ENCODE measurements at places on chromosomes 1 and 21.

DNA sequence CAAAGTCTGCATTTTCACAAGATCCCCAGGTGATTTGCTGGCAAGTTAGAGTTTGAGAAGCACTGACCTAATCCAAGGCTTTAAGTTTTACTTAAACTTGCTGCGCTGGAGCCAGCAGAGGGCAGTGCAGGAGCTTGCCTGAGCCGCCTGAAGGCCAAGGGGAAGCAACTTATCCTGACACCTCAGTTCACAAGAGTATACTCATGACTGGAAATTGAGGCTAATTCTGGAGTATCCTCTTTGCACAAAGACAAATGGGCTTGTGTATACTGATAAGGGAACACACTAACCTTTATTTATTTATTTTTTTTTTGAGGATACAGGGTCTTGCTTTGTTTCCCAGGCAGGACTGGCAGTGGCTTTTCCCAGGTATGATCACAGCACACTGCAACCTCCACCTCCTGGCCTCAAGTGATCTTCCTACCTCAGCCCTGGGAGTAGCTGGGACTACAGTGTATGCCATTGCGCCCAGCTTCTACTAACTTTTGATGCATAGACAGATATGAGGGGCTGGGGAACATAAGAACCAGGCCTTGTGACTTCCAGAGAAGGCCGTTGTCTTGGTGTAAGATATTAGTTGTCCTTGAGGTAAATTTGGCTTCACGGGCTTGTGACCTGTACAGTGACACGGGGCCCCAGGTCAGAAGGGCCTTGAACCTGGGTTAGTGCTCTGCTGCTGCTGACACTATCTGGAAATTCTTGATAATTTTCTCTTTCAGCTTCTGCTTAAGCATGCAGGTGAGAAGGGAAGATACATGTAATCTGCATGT lies 29.0 kb upstream of the SLAMF1 start:
- peak; percentile 25 for DNase-seq

GRCh38 chr1:1205769-1206375 lies 520 bp downstream of the TNFRSF18 start:
- DNase-seq, result no peak

DNA sequence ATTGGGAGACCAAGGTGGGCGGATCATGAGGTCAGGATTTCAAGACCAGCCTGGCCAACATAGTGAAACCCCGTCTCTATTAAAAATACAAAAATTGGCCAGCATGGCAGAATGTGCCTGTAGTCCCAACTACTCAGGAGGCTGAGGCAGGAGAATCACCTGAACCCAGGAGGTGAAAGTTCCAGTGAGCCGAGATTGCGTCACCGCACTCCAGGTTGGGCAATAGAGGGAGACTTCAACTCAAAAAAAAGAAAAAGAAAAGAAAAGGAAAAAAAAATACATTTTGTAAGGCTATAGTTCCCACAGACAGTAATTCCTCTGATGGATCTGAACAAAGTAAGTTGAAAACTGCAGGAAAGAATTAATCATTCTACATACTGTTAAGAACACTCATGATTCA lies 48.1 kb upstream of the CD46 start:
- no peak for DNase-seq

DNA sequence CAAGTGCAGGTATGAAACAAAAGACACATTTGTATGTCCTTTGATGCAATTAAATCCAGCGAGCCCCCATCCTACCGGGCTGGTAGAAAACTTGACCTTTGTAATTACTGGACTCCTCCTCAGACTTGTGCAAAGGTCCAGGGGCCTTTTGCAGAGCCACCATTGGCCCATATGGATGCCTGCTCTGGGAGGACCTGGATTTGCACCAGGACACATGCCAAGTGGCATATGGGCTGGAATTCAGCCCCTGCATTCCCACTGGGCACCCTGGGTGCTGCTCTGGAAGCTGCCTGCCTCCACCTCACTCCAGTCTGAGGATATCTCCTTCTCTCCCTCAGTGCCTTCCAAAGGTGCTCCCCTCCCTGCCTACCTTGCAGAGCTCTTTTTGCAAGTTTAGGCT lies 36.0 kb downstream of the LACTBL1 start:
- no peak for DNase-seq

DNA sequence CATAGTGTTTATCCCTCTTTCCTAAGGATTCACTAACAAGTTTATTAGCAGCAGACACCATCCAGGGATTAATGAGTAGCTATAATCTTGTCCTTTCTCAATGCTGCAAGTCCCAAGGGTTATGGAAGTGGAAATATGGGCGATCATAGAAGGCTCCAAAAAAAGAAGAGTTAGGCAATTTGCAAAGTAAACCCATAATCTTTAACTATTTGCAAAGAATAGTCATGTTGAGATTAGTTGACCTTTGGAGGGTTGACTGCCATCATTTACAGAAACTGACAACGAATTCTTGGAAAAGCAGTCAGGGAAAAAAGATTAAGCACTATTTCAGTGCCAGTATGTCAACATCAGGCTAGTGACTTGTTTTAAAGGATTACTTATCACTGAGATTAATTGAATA lies 169.9 kb downstream of the KCNT2 start:
- peak; percentile 39 for DNase-seq

GRCh38 chr1:15443281-15443680 lies 5.0 kb downstream of the CTRC start:
- DNase-seq, result no peak

DNA sequence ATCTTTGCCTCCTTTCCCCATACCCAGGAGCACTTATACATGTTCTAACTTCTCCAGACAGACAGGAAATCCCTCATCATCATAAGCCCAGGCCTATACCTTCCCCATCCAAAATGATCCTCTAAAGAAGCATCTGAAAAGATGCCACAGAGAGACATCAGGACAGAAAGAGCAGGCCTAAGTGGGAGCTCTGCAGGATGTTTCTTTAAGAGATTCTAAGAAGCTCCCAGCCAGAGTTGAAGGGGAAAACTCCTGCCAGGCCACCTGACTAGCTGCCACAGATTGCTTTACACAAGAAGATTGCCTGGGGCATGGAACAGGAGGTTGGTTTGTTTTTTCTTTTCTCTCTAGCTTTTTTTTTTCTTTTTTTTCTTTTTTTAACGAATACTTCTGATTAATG lies 275.8 kb downstream of the VAV3 start:
- DNase-seq, result no peak

DNA sequence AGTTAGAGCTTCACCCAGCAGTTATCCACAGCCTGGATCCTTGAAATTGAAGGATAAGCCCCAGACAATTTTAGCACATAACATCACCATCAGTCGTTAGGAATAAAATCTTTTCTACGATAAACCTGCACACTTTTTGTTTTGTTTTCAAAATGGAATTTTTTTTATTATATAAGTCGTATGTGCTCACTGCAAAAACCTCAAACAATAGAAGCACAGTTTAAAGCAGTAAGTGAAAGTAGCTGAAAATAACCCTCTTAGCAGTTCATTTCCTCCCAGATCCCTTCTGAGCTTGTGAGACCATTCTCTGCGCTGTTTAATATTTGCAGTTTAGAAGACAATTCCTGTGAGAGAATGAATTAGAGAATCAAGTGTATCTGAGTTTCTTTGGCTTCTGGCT lies 38.3 kb downstream of the ELK4 start:
- DNase-seq, result no peak

DNA sequence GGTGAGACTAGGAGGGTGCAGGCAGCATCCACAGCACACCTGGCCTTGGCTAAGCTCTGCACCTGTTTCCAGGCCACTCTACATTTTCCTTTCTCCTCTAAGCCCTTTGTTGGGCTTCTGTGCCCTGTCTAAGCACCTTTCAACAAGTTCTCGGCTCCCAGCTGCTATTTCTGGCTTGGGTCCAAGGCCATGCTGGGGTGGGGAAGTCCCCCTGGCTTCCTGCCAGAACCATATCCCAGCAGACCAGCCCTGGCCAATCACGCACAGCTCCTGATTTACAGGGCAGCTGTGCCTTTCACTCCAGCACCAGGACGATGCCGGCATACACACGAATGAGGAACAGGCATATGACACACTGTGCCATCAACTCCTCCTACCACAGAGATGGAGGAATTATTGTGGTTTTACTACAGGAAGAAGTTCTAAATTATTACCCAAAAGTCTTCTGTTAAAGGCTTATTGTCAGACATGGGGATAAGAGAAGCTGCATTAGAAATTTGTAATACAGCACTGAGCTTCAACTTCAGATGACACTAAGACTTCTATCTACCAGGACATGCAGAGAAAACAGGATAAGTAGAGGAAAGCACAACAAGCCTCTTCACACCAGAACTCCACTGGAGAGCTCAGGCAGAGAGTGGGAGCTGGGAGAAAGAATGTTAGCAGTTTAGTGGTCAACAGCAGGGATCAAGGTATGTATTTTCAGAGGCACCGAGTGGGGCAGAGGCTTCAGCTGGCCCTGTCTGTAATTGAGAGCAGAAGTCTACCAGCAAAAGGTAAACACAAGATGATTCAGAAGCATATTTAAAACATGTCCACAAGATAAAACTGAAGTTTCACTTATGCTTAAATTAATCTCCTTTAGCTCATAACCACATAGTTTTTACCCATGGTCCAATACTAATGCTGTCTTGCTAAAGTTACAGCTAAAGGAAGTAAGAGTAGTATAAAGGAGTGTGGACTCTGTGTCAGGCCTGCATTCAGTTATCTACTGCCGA lies 37.4 kb downstream of the TRIT1 start:
- peak; percentile 91 for DNase-seq

- DNase-seq, result peak; percentile 7
Measured at GRCh38 chr1:175095978-175096607, 28.5 kb downstream of the TNN start.

- no peak for DNase-seq
Measured at GRCh38 chr1:40966417-40966816, 13.1 kb upstream of the CTPS1 start.

GRCh38 chr1:71809085-71809484 lies 473.3 kb downstream of the NEGR1 start:
- DNase-seq, result no peak

DNA sequence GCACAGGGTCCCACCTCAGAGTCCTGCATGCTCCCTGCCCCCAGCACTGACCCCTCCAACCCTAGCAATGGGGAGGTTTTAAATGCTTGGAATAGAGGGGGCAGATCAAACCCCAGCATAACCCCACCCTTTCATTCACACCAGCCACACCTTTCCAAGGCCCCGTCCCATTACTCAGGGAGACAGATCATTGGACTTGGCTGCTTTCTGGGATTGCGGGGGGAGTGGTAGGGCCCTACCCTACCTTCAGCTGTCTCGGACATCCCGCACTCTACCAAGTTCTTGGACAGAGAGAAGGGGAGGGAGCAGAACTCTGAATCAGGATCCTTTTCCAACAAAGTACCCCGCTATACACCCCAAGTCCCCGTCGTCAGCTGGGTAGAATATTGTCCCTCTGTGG lies 983 bp downstream of the PADI2 start:
- DNase-seq, result no peak

- no peak for DNase-seq
Measured at GRCh38 chr1:112043901-112044300, 54.4 kb upstream of the KCND3 start.

- no peak for DNase-seq
Measured at GRCh38 chr1:96747565-96747964, 26.0 kb downstream of the PTBP2 start.

DNA sequence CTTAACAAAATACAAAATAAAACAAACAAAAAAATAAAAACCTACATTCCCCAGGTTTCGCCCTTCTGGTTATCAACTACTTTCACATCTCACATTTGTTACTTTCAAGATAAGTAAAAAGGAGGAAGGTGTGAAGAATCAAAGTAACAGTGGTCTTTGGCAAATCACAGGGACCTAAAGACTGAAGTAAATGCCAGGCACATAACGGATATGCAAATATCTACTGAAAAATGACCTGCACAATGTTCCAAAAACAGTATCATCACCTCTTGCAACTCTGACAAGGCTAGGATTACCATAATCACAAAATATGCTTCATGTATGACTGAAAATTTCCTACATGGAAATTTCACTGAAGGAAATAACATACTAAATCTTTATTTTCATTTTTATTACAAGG lies 29.3 kb downstream of the COP1 start:
- DNase-seq, result no peak

DNA sequence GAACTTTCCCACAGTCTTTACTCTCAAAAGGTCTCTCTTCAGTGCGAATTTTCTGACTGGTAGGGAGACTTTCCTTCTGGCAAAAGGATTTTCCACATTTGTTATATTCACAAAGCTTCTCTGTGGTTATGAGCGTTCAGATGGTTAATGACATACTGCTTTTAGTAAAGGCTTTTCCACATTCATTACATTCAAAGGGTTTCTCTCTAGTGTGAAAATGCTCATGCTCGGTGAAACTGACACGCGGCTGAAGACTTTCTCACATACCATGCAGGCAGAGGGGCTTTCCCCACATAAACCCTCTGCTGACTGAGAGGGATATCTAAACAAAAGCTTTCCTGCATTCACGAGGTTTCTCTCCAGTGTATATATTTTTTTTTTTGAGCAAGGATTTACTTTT lies 9.9 kb upstream of the KLF18 start:
- DNase-seq, result no peak

GRCh38 chr1:147625362-147625995 lies 44.8 kb downstream of the ACP6 start:
- DNase-seq, result no peak

- peak; percentile 70 for DNase-seq
Measured at GRCh38 chr1:217482356-217483102, 148.4 kb downstream of the GPATCH2 start.

- no peak for DNase-seq
Measured at GRCh38 chr1:84939151-84939550, 46.1 kb upstream of the LPAR3 start.

GRCh38 chr1:74583397-74583796 lies 71.0 kb upstream of the LRRC53 start:
- DNase-seq, result no peak

DNA sequence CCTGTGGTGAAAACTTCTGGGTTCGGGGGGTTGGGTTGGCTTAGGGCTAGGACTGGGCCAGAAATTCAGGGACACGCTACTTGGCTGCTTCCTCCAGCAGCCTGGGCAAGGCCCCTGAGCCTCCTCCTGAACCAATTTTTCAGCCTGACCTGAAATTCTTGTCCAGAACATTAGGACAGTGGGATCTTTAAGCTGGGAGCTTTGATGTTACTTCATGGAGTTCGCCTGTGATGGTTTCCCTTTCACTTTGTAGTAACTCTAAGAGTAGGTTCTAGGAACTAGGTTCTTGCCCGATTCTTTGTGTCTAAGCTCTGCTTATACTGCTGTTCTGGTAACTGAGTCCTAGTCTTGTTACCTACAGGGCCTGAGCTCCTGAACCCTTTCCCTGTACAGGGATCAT lies 75.3 kb downstream of the S1PR1 start:
- no peak for DNase-seq

- no peak for DNase-seq
Measured at GRCh38 chr1:4268262-4268888, 368.3 kb upstream of the C1orf174 start.

- no peak for DNase-seq
Measured at GRCh38 chr1:76763738-76764137, 103.5 kb upstream of the ST6GALNAC5 start.

DNA sequence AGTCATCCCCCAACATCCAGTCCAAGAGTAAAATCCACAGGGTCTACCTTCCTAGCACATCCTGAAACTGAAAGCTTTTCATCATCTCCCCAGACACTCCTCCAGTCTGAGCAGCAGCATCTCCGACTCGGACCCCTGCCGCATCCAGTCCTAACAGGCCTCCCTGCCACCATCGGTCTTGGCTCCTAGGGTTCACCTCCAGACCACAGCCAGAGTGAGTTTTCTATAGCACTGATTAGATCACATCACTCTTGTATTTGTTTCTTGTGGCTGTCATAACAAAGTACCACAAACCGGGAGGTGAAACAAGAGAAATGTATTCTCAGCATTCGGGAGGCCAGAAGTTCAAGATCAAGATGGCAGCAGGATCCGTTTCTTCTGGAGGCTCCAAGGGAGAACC lies 187.8 kb downstream of the TOMM20 start:
- no peak for DNase-seq

GRCh38 chr21:34509151-34509550 lies 2.9 kb downstream of the KCNE1 start:
- DNase-seq, result no peak
